ENCODE measurements at places on chromosomes 5 and 9.

DNA sequence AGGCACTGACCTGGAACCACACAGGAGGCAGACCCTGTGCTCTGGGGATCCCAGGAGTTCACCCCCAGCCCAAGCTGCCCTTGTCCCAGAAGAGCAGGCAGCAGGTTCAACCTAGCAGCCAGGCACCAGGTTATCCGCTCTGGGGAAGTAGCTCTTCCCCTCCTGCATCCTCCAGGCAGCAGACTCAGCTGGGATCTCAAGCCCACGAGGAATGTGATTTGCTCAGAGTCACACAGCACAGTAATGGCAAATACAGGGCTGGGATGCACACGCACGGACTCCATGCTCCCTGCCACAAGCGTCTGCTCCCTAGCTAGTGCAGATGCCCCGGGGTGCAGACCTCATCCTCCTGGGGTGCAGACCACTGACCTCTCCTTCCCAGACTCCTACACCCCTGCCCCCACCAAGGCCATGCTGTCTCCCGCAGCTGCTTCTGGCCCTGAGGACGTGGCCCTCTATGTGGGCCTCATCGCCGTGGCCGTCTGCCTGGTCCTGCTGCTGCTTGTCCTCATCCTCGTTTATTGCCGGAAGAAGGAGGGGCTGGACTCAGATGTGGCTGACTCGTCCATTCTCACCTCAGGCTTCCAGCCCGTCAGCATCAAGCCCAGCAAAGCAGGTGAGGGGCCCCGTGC lies 25.5 kb downstream of the HK3 start:
- no peak for DNase-seq

DNA sequence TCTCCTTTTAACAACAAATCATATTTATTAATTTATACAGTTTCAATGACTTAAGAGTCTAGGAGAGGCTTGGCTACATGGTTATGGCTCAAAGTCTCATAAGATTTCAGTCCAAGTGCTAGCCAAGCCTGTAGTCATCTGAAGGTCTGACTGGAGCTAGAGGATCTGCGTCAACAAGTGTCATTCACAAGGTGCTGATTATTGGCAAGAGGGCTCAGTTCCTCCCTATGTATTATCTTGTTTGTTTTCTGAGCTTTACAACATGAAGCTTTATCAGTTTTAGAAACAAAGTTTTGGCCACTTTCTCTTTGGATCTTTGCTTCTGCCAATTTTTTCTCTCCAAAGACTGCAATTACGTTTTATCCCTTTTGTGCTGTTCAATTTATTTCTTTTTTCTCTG lies 94.7 kb downstream of the RICTOR start:
- DNase-seq: no peak

DNA sequence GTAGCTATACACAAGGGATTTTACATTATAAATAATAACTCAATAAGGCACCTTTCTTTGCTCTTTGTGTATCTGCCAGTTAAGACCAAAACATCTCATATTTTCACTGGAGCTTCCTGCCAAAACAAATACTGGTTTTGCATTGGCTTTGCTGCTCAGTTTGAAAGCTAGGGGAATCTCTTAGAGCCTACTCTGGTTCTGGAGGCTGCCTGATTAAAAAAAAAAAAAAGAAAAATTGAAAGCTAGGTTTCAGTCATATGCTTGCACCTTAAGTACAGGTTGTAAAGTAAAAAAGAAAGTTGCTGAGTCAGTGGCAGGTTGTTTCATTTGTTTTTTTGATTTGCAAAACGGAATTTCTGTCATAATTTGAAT lies 2.3 kb downstream of the DENND4C start:
- DNase-seq: no peak

DNA sequence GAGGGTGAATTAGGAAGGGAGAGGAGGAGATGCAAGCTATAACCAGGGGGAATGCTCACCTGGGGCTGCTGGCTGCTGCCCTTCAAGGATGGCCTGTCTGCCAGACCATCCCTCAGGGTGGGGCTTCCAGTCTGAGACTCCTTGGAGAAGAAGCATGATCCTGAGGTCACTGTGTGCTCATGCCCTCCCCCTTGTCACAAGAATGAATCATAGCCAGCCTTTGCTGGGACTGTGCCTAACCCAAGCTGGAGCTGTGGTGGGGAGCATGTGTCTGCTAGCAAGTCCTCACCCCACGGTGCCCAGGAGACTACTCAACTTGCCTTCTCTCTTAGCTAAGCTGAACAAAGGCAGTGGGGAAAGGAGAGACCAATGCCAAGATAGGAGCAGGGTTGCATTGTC lies 463.6 kb downstream of the SPOCK1 start:
- no peak for DNase-seq

- DNase-seq: no peak
Observed at GRCh38 chr5:39533749-39534148, 109.0 kb upstream of the DAB2 start.

GRCh38 chr5:14510156-14510734 lies 71.3 kb upstream of the OTULINL start:
- DNase-seq: no peak

All from NCI-H1105 (cell line).